Amygdala (tissue), 56 donors: ENCODE measurements at places on chromosomes 3 and 15.

DNA sequence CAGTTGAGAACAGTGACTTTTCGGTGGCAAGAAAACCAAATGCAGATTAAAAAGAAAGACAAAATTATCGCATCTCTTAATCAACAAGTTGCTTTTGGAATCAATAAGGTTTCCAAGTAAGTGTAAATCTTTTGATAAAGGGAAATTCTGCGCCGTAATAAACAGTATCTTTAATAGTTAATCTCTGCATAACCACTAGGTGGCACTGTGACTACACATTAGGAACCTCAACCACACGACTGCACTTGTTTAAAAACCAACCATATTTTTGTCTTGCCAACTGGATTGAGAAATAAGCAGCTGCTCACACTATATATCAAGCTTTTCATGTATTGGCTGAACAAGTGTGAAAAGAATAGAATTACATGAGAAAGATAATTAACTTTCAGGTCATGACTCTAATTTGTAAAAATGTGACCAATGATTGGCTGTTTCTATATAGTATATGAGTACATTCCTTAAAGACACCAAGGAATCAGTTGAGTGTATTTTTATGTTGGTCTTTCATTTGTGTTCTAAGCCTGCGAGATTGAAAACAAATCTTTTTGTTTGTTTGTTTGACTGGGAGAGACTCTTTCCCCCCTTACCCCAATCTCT lies 72.7 kb downstream of the DZIP3 start:
- DNase-seq, result no peak

DNA sequence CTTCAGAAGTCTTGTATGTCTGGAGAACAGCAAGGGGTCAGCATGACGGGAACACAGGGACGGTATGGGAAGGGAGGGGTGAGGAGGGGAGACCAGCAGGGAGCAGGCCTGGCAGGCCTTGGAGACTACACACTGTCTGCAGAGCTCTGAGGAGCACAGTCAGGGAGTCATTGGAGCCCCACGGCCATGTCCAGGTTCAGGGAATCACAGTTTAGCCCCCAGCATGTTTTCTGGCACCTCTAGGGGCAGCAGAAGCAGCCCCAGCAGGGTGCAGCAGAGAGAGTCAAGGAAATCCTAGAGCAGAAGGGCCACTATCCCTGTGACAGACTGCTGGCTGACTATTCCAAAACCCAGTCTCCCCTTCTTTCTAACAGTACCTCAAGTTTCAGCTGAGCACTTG lies 3.2 kb downstream of the LAMP3 start:
- no peak for DNase-seq

DNA sequence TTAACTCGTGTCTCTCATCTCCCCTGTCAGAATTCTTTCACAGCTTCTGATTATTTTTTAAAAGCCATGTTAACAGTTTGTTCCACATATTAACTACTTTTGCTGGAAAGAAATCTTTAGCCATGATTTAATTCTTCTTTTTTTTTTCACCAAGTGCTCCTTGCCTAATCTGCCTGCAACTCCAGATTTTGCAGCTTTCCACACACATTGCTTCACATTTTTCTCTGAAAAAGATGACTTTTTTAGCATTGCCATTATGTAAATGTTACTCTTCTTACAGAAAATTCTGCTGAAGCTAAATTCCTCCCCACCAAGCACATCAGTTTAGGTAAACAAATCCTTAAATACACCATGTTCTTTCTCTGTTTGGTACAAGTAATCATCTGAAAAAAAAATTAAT lies 23.4 kb upstream of the PPARG start:
- no peak for DNase-seq

DNA sequence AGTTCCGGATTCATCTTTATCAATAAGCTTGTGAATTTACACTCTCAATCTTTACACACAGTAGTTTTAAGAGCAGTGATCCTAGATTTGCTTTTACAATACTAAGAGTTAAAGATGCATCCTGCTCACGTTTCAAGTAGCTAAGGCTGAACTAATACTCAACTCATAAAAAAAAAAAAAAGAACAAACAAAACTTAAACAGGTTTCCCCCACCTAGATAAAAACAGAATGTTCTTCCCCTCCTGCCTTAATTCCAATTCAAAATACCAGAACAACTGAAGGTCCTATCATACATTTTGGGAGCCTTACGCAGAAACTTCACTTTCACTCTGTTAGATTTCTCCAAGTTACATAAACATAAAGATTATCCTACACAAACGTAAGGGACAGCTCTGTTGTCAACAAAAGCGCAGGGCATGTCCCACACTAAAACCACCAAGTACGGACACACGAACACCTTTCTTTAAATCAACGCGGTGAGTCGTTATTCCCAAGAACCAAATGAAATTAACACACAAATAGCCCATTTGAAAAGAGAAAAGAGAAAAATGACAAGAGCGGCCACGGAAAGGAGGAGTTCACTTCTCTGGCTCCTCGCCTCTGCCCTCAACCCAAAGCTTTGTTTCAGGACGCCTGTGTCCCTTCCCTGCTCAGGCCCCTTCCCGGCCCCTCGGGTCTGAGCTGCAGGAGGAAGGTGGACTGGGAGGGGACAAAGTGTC lies 941 bp downstream of the CBLB start:
- DNase-seq, result peak; percentile 54

DNA sequence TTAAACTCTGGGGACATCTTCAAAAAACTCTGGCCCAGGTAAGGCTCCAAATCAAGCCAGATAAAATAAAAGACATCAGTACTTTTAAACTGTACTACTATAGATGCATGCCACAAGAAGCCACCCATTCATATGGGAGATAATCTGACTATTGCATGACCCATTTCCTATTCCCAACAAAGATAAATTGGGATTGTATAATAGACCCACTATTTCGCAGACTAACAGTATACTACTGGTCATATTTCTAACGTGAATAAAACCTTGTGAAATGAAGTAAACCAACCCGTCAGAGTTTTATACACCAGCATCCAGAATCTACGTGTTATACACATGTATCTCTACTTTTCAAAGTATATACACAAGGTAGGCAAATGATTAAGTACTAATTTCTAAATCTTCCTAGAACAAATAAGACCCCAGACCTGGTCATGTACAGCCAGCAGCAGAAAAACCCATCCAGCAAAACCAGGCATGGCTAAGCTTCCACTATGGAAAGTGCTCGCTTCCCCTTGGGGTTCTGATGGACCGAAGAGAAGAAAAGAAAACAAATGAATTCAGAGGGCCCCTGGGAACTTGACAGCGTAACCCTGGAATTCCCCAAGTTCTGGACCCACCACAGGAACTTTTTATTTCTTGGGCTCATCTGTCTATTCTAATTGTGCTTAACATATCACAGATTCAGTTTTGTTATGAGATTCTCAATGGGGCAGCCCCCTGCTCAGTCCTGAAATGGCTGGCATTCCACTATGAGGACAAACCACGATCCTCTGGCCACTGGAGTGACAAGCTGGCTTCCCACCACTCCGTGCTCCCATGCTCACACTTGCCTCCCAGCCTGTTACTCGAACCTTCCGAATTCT lies 69.1 kb downstream of the MB21D2 start:
- DNase-seq, result no peak
